BJ (cell line): ENCODE measurements at places on chromosomes 12 and 14.

- DNase-seq, result no peak
Observed at GRCh38 chr14:75070383-75070782, 942 bp downstream of the ZC2HC1C start.

DNA sequence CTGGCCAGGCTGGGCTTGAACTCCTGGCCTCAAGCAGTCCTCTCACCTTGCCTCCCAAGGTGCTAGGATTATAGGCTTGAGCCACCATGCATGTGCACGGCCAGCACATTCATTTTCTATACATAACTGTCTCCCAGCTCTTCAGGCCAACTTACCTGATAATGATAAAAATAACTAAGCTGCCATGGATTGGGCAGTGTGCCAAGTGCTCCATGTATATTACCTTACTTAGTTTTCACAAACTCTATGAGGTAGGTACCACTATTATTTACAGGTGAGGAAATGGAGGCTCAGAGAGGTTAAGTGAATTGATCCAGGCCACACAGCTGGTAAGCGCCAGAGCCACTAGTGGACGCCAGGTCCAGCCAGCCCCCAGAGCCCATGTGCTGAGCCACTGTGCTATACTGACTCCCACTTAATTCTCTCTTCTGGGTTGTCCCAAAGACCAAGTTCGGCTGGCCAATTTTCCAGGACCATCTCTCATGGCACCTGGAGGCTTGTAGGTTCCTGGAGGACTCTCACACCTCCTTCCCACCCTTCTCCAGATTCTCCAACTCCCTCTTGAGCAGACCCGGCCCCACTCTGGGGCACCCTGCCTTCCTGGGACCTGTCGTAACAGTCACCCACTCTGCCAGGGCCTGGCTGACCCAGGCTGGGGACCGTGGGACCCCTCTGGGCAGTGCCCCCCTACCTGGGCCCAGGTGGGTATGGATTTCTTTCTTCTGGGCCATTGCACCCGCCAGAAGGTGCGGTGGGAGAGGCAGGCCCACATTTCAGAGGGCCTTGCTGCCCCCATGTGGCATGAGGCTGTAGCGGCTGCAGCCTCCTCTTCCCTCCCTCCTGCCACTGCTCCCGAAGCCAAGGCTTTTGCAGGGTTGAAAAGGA lies 30.2 kb upstream of the CIPC start:
- DNase-seq, result no peak

GRCh38 chr12:40034712-40035111 lies 71.2 kb downstream of the SLC2A13 start:
- no peak for DNase-seq

DNA sequence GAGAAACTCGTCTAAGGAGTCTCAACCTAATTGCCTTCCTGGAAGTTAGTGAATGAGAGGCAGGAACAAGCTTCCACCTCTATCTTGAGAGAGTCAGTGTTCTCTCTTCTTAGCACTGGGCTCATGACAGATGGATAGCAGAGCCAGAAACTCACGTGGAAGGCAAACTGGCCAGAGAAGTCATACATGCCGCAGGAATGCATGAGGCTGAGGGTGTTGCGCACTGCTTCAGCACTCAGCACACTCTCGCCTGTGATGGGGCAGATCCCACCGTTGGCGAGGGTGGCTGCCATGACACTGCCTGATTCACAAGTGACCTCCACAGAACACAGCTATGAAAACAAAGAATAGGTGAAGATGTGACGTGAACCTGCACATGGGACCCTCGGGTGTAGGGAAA lies 6.0 kb downstream of the SPRYD4 start:
- no peak for DNase-seq

GRCh38 chr14:61111209-61111665 lies 130.2 kb downstream of the SLC38A6 start:
- DNase-seq, result no peak
